PC-9 (cell line): ENCODE measurements at places on chromosomes 3 and 15.
A peak's percentile ranks its signal among the peaks of the same experiment; 100 is the strongest.

DNA sequence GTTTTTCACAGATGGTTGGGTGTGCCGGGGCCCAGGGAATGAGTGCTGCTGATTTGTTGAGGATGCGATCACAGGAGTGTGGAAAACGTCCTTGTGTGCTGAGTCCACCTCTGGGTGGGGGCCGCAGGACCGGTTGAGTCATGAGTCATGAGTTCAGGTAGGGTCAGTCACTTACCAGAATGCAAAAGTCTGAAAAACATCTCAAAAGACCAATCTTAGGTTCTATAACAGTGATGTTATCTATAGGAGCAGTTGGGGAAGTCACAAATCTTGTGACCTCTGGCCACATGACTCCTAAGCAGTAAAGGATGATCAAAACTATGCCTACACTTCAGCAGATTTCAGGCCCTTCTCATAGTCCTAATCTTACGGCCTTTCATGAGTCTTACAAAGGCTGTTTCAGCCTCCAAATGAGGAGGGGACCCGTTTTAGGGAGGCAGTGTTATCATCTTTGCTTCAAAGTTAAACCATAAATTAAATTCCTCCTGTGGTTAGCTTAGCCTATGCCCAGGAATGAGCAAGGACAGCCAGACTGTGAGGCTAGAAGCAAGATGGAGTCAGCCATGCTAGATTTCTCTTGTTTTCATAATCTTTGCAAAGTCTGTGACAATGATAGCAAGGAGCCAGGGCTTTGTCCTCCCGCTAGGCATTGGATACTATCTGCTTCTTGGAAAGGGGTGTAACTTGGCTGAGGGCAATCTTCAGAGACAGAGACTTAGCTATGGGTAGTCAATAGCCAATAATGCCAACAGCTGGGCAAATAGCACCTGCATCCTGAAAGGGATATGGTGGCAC lies 30.6 kb upstream of the PIAS1 start:
- no peak for DNase-seq

DNA sequence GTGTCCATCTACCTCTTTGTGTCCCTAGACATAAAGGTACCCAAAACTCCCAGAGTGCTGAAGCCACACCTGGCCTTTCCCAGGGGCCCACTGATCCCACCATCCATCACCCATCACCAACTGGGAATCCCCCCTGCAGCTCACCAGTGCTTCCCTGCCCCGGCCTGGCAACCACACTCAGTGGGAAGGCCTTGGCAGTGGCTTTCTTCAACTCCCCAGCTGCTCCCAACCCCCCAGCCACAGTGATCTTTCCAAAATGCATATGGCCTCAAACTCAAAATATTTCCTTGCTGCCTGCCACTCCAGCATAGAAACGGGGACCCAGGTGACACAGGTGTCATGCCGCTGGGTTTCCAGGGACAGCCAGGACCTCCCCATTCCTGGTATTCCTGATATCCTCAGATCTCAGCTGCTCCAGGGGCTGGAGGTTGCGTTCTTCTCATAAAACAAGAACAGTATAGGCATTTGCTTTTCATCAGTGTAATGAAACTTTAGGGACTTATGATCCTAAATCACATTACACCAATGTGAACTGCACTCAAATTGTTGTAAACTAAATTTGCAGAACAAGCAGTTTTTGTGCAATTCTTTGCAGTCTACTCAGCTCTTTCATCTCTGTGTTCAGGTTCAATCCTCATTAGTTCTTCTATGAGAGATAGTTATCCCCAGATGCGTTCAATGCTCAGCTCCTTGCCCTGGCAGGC lies 1.3 kb downstream of the OCA2 start:
- DNase-seq = no peak

DNA sequence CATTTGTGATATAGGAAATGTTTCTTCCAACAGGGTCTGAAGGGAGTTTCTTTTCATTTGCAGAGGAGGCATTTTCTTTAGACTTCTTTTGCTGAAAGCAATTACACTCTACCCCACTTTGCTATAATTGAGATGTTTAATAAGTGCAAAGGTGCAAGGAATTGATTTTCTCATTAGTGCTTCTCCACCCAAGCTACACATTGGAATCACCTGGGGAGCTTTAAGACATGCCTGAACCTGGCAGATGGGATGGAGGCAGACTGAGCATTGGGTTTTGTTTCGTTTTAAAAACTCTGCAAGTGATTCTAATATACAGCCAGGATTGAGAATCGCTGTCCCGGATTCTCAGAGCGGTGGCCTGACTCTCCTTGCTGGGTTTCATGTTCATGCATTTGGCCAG lies 52.1 kb downstream of the MYZAP start:
- DNase-seq = no peak

GRCh38 chr15:66808181-66808824 lies 106.3 kb downstream of the SMAD6 start:
- DNase-seq = no peak

GRCh38 chr15:41511899-41512369 lies 1.7 kb downstream of the LTK start:
- DNase-seq = no peak

GRCh38 chr3:194460566-194460965 lies 26.2 kb downstream of the ATP13A3 start:
- DNase-seq = no peak

DNA sequence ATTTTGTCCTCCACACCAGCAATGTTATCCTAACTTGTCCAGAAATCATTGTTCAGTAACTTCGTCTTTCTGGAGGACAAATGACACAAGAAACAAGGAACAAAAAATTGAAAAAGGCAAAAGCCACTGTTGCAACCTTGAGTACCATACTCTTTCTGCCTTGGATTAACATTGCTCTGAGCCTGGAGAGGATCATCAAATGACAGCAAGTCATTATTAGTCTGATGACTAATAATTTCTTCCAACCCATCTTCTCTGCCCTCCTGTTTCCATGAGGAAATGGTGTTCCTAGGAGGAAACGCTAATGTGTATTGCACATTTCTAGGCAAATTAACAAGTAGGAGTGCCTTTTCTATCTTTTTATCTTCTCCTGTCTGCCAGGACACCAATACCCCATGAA lies 153.9 kb downstream of the PCCB start:
- DNase-seq = no peak

DNA sequence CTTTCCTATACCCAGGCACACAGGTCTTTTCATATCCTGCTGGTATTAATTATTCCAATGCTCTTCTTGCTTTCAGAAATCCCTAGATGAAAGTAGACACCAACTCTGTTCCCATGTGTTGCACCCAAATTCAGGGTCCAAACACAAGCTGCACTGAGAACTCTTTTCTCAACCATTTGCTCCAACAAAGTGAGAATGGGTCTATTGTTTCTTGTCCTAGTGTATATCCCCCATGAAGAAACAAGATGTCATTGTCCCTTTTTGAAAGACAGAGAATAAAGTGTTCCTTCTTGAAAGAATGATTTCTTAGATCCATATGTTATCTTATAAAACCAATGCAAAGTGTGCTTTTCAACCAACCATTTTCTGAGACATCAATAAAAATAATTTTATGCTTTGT lies 353.7 kb downstream of the CNTN6 start:
- no peak for DNase-seq

- DNase-seq = no peak
Measured at GRCh38 chr3:49266410-49267095, 10.5 kb downstream of the C3orf62 start.

DNA sequence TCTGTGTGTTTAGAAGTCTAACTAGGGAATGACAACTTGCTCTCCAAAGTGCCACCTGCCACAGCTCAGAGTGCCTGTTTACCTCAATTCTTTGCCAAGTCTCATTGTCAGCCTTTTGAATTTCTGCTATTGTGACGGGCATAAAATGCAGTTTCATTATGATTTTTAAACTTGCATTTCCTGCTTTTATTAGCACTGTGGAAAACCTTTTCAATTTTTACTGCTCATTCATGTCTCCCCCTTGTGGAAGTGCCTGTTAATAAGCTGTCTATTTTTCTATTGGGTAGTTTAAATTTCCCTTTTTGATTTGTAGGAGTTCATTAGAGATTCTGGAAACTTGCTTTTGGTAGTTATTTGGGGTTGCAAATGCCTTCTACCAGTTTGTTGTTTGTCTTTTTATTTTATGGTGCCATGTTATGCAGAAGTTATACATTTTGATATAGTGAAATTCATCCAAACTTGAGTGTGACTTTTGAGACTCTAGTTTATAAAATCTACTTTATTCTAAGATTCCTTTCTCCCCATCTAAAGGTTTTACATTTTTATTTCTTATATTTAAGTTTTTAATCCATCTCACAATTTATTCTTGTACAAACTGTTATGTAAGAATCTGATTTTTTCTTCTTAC lies 53.9 kb upstream of the FRMD4B start:
- no peak for DNase-seq

GRCh38 chr15:39797407-39797806 lies 14.8 kb upstream of the FSIP1 start:
- DNase-seq = no peak

GRCh38 chr3:133712017-133712416 lies 34.2 kb upstream of the TF start:
- DNase-seq = no peak

DNA sequence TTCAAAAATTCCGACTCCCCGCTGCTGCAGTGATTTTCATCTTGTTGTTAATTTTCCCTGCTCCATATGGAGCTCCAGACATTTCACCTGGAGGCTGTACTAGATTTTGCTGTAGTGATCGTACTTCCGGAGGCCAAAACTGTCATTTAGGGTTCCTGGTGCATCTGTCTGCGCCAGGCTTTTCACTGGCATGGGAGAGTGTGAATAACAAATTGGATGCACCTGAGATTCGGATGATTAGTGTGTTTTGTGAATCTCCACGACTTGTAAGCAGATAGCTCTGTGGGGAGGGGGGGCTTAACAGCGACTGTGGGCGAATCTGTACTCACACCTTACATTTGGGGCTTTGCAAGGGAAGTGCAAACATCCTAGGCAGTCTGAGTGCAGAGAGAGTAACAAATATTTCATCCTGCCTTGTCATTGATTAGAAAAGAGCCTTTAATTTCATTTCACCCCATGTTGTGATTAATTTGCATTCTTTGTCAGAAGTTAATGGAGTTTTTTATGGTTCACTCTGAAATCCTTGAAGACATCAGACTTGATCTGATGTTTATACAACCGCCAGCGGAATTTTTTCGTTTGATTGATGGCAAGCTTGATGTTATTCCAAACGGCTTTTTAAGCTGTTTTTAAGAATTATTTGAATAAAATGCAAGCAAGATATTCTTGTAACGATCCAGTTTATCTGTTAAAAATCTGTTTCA lies 92.5 kb upstream of the SKOR1 start:
- DNase-seq = no peak

- no peak for DNase-seq
Measured at GRCh38 chr3:13549623-13550422, 898 bp downstream of the FBLN2 start.

- DNase-seq = no peak
Measured at GRCh38 chr15:46146915-46147314, 512.1 kb downstream of the SQOR start.

DNA sequence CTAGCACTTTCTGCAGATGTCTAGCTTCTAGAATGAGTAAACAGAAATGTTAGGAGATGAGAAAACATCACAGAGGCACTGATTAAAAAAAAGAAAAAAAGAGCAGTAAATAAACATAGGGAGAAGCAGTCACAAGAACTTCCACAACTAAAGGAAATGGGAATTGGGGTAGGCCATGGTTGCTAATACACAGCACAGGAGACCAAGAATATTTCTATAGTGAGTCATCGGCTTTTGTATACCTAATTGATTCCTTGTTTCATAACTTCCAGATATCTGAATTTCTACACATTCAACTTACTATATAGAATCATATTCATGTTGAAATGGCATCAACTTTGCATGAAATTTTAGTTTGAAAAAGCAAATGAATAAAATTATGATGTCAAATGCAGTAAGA lies 47.3 kb upstream of the TCF12 start:
- DNase-seq = peak; percentile 4

DNA sequence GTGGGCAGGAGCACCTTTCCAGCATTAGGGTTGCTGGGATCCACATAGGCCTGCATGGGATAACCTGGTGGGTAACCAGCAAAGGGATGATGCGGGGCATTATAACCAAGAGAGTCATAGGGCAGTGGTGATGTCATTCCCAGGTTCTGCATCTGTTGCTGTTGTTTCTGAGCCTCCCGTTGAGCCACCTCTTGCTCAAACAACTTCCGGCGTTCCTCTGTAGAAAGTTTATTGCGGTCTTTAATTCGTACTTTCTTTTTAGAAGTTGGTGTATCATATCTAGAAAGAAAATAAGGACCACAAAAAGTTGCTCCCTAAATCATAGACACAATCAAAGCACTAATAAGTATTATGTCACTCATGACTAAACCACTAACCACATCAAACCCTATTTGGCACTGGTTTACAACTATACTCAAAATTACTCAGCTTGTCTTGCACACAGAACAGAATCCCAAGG lies 77.8 kb downstream of the NBEAL2 start:
- DNase-seq = no peak

GRCh38 chr15:100536733-100537132 lies 8.0 kb upstream of the CERS3 start:
- DNase-seq = no peak

DNA sequence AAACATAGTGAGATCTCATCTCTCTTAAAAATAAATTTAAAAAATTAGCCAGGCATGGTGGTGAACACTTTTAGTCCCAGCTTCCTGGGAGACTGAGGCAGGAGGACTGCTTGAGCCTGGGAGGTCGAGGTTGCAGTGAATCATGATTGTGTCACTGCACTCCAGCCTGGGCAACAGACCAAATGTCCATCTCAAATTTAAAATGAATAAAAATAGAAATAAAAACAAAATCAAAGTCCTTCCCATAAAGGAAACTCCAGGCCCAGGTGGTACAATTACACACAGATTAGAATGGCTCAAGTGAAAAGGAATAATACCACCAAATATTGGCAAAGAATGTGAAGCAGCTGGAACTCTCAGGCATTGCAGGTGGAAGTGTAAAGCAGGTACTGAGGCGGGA lies 19.3 kb upstream of the ATP10A start:
- no peak for DNase-seq

DNA sequence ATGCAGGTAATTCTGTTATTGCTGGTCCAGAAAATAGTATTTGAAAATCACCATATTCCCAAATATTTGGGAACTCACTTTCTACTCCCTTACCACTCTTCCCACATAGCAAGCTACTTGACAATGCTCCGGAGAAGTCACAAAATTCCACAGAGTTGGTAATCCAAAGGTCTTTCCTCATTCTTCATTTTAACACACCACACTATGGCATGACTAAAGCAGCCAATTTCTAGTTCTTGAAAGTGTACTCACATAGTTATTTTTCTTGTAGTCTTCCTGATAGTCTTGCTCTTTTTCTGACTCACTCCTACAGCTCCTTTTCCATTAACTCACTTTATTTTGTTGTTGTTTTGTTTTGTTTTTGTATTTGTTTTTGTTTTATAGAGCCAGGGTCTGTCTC lies 67.2 kb downstream of the MYO9A start:
- DNase-seq = no peak
